Stimulated activated CD8-positive, alpha-beta memory T cell treated with anti-CD3 and anti-CD28 coated beads, Interleukin-7, amount 100 ng/mL, for 1 hour (primary cell): ENCODE measurements at places on chromosomes 11 and 22.
A peak's percentile ranks its signal among the peaks of the same experiment; 100 is the strongest.

DNA sequence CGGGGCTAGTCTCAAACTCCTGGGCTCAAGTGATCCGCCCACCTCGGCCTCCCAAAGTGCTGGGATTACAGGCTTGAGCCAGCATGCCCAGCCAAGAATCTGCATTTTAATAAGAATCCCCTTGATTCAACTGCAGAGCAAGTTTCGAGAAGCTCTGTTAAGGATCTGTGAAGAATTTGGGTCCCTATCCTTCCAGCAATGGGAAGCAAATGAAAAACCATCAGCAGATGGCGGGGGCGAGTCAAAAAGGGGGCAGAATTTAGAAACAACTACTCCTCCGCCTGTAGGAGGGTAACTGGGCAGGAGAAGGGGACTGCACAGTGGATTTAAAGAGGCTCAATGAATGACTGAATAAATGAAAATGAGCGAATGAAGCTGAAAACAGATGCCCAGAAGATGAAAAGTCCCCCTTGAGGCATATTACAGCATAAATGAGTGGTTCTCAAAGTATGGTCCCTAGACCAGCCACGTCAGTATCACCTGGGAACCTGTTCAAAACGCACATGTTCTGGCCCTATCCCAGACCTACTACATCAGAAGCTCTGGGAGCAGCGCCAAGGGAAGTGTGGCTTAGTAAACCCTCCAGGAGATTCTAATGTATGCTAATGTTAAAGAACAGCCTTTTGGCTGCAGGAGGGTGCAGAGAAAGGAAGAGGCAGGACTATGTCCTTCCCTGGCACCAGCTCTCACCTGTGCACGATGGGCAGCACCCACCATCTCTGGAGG, 15.0 kb downstream of the VWCE start:
- no peak for DNase-seq

GRCh38 chr22:18078329-18079041, 695 bp downstream of the PEX26 start:
- no peak for DNase-seq

DNA sequence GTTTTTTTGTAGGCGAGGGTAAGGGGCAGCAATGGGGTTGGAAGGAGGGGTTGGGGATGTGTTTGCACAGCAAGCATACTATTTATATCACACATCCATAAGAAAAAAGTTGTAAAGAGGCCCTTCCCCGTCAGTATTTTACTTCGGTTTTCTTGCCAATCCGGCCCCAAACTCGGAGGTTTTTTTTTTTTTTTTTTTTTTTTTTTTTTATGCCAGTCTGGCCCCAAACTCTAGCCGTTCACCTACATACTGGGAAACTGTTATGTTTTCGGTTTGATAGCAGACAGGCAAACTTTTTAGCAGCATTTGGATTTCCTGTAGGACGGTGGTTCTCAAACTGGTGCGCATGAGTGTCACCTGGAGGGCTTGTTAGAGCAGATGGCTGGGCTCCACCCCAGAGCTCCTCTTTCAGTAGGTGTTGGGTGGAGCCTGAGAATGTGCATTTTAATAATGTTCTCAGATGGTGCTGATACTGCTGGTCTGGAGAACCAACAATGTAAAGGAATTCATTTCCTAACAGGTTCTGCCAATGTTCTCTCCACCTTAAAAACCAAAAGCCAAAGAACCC, 76.5 kb upstream of the ZBED5 start:
- no peak for DNase-seq

DNA sequence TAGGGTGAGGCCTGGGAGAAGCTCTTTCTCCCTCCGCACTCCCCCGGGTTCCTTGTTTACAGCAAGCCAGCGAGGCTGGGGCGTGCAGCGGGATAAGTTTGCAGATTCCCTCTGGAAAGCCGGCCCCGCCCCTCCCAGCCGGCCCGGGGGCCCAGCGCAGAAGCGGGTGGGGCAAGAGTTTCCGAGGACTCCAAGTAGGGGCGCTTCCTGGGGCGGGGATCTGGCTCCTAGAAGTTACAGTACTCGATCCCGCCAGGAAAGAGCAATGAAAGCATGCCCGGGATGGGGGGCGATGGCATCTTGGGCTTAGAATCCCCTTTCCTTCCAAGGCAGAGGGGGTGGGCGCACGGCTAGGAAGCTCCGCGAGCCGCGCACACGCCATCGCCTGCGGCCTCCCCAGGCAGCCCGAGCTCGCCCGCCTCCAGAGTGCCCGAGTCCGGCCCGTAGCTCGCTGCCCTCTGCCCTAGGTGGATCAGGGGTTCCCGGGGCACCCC, 385 bp downstream of the TST start:
- no peak for DNase-seq

DNA sequence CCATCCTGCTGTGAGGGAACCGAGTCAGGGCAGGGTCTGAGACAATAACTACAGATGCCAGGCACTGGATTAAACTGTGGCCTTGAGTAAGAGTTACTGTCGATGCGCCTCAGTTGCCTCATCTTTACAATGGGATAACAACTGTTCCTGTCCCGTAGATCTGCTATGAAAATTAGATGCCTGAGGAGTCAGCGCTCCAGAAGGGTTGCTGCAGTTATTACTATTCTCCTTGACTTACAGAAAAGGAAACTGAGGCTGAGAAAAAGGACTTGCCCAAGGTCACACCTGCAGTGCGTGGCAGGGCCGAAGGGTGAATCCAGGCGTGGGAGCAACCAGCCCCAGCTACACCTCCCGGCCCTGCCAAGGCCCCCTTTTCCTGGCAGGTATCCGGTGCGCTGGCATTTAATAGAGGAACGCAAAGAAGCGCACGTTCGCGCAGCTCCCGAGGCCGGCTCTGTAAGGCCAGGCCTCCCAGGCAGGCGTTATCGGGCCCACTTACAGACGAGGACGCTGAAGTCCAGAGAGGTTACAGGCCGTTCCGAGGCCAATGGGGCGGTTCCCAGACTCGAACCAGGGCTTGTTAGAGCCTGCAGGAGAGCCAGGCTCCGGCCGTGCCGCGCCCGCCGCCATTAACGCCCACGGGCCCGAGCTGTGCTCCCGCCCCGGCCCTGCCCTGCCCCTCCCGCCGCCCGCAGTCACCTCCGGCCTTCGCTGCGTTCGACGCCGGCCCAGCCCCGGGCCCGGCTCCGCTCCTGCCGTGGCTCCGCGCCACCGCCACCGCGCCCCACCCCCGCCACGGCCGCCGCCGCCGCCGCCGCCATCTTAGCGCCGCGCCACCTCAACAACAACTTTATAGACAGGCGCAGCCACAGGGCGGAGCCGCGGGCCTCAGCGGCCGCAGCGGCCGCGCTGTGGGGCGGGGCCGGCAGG, at the start of gene C11orf68:
C11orf68 (minus strand) TSS at position 852 of the 930 bp plus-strand sequence; CDS start at position 821, 31 bp downstream.
- no peak for DNase-seq

GRCh38 chr22:22155146-22155545, 89.4 kb upstream of the VPREB1 start:
- DNase-seq = no peak

- DNase-seq = peak; percentile 51
Observed at GRCh38 chr11:118691926-118692830, 12.7 kb upstream of the TREH start.

DNA sequence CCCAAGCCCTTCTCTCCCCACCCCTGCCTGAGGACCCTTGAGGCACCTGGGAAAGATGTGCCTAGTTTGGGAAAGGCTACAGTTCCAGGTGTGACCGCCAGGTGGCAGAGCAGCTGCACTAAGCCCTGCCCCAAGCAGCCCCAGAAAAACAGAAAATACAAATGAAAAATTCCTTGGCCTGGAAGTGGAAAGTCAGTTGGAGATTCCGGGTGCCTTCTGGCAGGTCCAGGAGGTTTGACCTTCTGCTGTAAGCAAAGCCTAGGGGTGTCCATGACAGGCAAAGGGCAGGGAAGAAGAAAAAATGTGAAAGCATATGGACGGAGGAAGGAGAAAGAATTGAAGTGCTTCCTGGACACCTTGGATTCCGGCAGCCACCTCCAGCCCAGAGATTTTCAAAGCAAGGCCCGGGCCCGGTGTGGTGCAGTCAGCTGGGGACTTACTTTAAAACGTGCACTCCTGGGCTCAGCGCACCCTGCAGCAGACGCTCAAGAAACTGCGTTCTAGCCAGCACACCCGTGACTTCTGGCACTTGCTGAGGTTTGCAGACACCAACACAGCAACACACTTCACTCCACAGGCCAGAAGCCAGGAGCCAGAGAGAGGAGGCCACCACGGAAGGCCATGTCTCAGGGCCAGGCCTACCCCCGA, 37.3 kb upstream of the SLC22A12 start:
- DNase-seq = peak; percentile 35

DNA sequence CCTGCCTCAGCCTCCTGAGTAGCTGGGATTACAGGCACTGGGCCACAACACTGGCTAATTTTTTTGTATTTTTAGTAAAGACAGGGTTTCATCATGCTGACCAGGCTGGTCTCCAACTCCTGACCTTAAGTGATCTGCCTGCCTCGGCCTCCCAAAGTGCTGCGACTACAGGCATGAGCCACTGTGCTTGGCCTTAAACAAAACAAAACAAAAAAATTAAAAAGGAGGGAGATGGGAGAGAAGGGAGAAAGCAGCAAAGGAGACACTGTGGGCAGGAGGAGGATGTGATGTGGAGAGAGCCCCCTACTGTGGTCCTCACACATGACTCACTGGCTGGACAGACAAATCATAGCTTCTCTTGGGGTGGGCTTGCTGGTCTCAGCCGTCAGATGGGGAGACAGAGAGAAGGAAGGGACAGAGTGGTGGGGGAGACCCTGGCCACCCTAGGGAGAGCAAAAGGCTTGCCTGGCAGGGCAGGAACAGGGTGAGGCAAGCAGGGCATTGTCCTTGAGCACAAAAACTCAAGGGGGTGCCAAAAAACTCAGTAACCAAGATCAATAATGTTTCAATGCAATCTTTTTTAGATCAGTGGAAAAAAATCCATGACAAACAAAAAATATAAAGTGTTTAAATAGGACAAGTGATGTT, 31.6 kb downstream of the TPST2 start:
- no peak for DNase-seq

DNA sequence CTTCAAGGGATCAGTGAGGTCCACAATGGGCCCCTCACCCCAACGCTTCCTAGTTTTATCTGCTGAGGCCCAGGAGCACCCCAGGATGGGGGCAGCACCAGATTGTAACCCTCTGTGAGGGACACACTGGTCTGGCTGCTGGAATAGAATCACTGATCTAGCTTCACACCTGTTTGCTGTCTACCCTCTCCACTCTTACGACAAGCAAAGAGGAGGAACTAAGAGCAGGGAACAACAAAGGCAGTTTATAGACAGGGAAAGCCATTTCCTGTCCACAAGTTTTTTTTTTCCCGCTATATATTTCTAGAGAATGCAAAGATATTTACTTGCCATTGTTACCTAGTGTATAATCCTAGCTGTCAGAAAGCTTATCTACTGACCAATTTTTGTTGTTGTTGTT, 61.0 kb upstream of the CRTAM start:
- no peak for DNase-seq

DNA sequence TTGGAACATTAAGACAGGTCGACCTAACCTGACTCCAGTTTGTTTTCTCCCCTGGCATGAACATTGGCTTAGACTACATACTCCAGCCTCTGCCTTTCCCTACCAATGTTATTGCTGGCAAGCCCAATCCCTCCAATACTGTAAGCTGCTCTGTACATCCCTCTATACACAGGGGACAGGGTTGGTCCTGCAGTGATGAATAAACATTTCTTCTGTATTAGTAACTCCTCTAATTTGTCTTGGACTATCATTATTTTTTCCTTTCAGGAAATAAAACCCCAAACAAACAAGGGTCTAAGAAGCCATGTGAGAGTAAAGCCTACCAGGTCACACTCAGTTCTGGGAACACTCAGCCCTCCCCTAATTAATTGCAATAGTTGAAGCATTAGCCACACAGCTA, 35.1 kb upstream of the FJX1 start:
- no peak for DNase-seq

GRCh38 chr11:66529069-66529468, 16.8 kb downstream of the ZDHHC24 start:
- no peak for DNase-seq

- DNase-seq = no peak
Observed at GRCh38 chr11:41245184-41245583, 214.3 kb downstream of the LRRC4C start.

DNA sequence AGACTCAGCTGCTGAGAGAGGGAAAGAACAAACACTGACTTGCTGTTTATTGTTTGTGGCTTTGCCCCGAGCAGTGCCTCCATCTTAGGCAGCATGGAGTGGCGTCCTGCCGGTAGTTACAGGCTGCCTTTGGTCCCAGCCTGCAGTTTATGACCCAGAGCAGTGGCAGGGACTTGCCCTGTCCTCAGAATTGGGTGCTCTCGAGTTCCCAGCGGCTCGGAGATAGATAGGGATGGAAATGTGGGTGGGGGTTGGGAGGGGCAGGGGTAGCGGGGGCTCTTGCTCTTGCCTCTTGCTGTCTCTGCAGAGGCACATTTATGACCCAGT, 3.1 kb downstream of the ALX4 start:
- DNase-seq = no peak

DNA sequence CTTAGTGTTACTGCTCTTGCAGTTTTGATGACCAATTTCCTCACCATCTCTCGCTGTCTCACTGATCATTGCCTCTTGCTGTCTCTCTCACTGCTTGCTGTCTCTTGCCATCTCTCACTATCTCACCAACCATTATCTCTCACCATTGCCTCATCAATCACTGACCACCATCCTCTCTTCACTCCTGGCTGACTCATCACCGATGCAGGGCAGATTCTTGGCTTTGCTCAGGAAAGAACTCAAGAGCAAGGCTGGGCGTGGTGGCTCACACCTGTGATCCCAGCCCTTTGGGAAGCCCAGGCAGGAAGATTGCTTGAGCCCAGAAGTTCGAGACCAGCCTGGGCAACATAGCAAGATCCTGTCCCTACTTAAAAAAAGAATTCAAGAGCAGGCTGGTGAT, 66.3 kb upstream of the SYN3 start:
- no peak for DNase-seq

- no peak for DNase-seq
Observed at GRCh38 chr11:67671211-67671520, 3.3 kb downstream of the ALDH3B2 start.
